A549 treated with RU486 at 1 μM for 4 hours (cell line): ENCODE measurements at places on chromosomes 6 and 20. TPM values are rescaled to one million over a fixed set of nuclear protein-coding genes. Genes with fewer than 3 reads are reported as not detected.

The FOXA2 gene
- 12.9 to 20.9 TPM (median 19.3 TPM) in 5 replicates for total RNA-seq

The GINS1 gene
- 21.7 to 35.7 TPM (median 34.4 TPM) in 5 replicates for total RNA-seq

The CTAGE9 gene
- not detected in 5 replicates for total RNA-seq

The SH3BGRL2 gene
- total RNA-seq, result 0.11 to 0.30 TPM (median 0.29 TPM) in 5 replicates

The ARFGEF3 gene
- total RNA-seq, result 0.33 to 0.61 TPM (median 0.56 TPM) in 5 replicates
